ENCODE measurements at places on chromosomes 11 and 22.

DNA sequence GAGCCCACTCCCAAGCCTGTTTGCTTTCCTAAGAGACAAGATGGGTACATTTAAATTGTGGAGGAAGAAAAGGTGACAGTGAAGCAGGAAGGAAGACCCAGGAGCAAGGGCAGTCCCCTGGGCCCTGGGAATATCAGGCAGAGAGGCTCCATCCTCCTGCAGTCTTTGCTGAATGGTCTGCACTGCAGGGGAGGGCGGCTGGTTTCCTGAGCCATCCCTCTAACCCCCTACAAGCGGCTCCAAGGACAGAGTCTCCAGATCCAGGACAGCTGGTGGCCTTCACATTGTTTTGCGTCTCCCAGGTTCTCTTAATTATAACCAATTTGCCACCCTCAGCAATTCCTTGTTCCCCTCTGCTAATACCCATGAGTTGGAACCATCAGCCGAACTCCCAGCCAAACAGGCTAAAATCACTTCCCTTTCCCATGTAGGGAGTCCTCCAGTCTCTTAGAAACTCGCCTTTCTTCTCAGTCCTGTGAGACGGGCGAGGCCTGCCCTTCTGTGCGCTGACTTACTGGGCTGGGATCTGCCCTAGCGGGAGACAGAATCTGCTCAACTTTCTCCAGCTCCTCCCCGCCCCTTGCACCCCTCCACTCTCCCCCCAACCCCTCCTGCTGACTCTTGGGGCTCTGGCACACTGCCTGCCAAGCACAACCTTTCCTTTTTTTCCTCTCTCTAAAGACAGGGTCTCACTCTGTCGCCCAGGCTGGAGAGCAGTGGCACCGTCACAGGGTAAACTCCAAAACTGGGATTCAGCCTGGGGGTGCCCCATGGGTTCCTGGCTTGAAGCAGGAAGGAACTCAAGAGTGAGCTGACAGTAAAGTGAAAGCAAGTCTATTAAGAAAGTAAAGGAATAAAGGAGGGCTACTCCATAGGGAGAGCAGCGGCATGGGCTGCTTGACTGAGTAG is 53.4 kb upstream of the EMID1 start:
- DNase-seq = peak; percentile 80

DNA sequence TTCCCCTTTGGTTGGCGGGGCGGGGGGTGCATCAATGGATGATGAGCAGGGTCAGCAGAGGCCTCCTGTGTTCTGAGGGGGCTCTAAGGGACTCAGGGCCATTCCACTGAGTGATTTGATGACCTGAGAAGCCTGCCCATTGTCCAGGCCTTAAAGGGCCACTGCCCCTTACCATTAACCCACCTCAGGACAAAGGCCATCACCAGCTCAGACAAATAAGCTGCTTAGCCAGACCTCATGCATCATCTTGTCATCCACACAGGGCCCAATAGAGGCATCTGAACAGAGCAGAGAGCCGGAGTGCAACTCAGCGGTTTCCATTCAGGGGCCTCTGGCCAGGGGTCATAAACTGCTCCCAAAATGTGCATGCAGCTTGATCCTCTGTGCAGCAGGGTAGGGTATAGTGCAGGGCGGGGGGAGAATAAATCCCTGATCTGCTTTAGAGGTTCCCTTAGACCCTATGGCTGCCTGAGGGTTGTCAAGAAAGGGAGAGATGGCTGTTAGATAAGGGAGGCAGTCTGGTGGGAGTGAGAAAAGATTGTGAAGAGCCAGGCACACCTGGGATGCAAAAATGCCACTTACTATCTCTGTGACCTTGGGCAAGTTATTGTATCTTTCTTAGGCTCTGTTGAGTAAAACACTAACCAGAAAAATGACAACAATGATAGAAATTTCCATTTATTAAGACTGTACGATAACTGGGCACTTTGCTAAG is 375.5 kb upstream of the NARS2 start:
- no peak for DNase-seq

DNA sequence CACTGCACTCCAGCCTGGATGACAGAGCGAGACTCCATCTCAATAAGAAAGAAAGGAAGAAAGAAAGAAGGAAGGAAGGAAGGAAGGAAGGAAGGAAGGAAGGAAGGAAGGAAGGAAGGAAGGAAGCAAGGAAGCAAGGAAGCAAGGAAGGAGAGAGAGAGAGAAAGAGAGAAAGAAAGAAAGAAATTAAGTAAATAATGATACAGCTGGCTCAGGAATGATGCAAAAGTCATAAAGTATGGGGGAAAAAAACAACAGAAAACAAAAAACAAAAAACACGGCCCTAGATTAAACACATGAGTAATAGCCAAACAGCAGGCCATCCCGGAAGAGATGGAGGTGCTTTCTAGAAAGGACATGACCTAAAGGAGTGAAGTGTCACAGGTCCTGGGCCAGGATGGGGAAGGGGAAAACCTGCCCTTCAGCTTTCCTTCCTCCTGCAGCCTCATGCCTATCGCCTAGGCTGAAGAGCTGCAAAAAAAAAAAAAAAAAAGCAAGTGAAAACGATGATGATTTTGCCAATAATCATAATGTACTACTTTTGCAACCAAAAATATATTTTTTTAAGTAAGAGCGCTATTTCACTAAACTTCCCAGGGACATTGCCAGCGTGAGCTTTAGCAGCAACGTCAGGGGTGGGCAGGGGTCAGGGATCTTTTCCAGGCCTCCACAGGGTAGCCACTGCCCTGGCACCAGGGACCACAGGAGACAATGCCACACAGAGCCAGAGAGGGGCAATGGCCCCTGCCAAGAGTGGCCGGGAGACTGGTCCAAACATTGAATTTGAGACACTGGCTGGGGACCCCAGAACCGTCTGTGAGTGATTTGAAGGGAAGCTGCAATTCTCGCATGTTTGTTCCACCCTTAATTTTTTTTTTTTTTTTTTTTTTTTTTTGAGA is 28.2 kb upstream of the TMPRSS4 start:
- no peak for DNase-seq

DNA sequence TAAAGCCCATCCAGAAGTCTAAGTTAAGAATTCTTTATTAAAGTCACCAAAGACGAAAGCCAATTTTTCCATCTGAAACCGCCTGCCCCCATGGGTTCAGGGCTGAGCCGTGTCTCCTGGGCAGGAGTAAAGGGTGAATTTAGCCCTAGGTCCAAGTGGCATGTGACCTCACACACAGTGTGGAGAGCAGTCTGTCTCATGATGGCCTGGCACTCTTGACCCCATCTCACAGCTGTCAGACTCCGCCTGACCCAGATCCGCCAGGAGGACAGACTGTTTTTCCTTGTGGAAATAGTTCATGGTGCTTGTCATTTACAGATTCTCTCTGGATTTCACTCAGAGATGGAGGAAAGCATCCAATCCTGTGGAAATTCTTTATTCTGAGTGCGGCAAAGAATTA is 109.7 kb downstream of the GALNT18 start:
- DNase-seq = no peak

DNA sequence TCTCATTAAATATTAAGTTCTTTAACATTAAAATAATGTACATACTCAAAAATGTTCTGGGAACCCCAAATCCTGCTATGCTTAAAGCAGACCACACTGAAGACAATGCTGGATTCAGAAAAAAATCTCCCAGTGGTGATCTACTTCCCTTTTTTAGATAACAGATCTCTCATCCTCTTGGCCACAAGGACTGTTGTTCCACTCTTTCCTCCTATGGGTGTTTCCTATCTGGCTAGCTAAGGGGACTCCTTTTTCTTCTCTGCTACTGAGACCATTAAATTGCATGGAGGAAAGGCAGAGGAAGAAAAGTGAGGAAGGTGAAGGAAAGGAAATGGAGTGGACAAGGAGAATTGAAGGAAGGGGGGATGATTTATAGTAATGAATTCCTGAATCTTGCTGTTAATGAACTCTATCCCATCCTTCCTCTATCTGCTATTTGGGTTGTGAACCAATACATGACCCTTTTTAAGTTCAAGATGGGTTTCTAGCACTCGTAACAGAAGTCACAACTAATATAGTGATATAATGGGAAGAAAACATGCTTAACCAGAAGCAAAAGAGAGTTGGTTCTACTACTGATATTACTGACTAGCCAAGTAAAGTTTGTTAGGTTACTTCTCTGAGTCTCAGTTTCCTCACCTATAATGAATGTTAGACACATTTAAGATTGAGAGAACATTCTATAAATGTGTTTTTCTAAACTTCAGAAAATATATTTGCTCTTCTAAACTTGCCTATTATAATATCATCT is 53.2 kb downstream of the PIK3C2A start:
- DNase-seq = no peak

GRCh38 chr22:41330169-41330568 is 28.8 kb downstream of the ZC3H7B start:
- peak; percentile 18 for DNase-seq

DNA sequence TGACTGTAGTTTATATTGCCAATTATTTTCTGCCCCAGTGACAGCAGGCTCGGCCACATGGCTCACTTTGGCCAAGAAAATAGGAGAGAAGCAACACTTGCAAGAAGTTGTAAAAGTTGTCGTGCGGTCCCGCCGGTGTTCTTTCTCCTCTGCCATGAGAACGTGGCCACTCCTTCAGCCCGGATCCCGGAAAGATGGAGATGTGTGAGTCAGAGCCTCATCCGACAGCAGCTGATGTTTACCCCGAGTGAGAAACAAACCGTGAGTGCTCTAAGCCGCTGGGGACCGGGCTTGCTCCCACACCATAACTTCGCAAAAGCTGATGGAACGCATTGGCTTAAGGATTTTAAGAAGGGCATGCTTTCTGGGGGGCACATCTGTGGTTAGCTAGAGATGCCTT is 157.0 kb downstream of the CACNA1I start:
- peak; percentile 75 for DNase-seq

- DNase-seq = no peak
Measured at GRCh38 chr11:15698855-15699254, 584.1 kb downstream of the INSC start.

DNA sequence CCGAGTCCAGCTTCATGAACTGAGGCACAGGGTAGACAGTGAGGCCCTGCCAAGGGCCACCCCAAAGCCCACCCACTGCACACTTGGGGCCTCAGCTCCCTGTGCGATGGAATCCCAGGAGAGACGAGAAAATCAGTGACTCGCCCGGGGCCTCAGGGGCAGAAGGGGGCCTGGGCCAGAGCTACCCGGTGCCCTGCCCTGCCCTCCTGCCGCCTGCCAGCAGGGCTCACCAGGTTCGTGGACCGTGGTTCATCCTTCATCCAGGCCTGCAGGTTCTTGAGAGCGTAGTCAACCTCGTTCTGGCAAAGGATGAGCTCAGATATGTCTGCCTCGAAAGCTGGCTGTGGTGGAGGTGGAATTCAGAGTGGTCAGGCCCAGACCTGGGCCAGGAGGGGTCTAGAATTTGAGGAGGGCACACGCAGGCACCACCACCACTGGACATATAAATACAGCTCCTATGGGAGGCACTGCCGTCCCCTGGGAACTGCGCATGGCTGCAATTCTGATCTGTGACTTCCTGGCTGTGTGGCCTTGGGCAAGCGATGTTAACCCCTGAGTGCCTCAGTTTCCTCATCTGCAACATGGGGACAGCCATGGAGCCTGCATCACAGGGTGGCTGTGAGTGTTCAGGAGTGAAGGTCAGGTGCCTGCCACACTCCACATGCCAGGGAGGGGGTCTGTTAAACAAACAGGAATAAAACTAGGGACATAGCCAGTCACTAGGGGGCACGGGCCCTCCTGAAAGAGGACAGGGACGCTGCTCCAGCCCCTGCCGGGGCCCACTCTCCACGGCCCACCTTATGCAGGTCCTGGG is 7.5 kb downstream of the ALDH3B2 start:
- peak; percentile 83 for DNase-seq

- peak; percentile 74 for DNase-seq
Measured at GRCh38 chr22:43162412-43163150, 11.2 kb downstream of the TSPO start.

- DNase-seq = peak; percentile 43
Measured at GRCh38 chr22:45503816-45504372, 1.2 kb downstream of the FBLN1 start.

GRCh38 chr11:69173925-69174581 is 18.3 kb downstream of the SMIM38 start:
- DNase-seq = peak; percentile 21

DNA sequence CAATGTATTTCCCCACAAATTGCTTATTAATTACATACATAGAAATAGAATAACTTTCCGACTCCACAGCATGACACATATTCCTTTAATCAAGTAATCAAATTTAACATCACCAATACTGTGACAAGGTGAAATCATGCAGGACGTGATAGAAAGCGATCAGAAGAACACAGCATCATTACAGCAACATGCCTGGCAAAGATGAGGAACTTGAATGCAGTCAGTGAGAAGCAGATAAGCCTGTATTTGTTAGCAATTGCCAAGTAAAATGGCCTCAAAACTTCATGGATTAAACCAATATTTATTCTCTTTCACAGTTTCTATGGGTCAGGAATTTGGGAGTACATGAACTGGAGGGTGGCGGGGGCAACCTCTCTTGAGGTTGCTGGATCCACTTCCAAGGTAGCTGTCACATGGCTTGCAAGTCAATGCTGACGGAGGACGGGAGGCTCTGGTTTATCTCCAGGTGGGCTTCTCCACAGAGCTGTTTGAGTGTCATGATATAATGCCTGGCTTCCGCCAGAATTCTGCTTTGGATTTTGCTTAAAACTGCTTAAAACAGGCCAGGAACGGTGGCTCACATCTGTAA is 12.0 kb upstream of the TEAD1 start:
- DNase-seq = no peak

DNA sequence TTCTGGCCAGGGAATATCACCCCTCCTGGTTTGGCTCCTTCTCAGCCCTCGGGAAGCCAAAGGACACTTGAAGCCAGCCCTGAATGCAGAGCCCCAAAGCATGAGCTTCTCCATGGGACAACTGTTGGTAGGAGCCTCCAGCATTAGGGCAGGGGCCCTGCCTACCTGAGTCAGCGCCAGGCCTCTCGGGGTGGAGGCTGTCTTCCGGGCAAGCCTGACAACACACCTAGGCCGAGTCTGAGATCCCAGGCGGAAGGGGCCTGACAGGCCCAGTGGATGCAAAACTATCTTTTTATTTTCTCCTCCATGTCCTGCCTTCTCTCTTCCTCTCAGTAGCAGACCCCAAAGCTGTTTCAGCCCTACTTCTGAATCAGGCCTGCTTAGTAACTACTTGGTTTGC is 27.6 kb downstream of the RCOR2 start:
- no peak for DNase-seq

DNA sequence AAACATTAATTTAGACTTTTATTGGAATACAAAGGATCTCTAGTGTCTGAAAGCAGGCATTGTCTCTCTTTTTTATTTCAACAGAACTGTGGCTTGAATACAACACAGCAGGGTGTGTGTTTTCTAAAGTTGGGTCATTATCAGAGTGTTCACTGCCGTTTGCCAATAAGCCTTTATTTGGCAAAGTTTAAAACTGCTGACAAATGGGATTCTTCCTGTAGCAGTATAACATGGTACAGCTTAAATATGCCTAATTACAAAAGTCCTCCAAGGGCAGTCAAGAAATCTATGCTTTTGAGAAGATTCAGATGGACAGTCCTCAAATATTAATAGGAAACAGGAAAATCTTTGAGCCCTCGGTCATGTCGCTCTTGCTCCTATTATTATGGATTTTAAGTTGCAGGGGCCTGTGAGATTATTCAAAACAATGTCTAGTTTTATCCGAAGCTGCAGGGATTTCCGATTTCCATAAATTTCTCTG is 199.9 kb downstream of the MAML2 start:
- no peak for DNase-seq

- peak; percentile 95 for DNase-seq
Measured at GRCh38 chr11:74311352-74311926, at the start of gene P4HA3. P4HA3 (minus strand) TSS chr11:74311640; CDS start chr11:74311611, 29 bp downstream.

- DNase-seq = no peak
Measured at GRCh38 chr22:33984211-33984610, 63.9 kb upstream of the LARGE1 start.

Data from osteoblast (primary cell).